Transverse colon (tissue), 4 donors: ENCODE measurements at places on chromosomes 5 and 9.

DNA sequence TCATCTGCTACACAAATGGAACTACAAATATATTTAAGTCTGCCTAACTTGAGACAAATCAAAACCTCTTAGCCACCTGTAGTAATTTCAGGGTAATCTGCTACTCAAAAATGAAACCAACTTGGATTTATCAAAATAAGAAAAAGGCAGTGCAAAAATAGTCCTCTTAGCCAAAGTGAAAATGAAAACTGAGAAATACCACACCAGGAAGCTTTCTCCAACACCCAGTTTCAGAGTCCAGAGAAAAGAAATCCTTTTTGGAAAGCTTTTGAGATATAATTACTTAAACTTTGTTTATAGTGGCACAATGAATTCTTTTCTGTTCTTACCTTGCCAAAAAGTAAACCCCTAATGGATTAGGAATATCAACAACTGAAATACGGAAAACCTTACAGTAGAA is 990.4 kb downstream of the EFNA5 start:
- no peak for DNase-seq

DNA sequence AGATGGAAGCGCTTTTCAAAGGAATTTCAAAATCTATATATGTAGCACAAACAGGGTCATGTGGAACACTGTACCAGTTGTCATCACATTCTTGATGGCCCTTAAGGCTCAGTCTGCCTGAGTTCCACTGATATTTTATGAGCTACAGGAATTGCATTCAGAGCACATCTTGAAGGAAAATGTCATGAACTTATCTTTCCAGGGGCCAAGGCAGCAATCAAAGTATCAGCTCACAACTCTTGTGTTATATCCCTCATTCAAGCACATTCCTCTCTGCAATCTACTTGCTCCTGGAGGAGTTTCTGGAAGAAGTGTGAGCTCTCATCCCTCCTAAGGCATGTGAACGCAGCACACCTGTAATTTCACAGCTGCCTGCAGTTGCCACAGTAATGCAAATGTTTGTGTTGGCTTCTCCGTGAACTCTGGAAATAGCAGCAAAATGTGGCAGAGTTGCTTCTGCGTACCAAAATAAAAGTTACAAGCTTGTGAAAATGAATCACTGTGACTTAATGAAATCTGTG is 89.7 kb upstream of the EQTN start:
- no peak for DNase-seq

DNA sequence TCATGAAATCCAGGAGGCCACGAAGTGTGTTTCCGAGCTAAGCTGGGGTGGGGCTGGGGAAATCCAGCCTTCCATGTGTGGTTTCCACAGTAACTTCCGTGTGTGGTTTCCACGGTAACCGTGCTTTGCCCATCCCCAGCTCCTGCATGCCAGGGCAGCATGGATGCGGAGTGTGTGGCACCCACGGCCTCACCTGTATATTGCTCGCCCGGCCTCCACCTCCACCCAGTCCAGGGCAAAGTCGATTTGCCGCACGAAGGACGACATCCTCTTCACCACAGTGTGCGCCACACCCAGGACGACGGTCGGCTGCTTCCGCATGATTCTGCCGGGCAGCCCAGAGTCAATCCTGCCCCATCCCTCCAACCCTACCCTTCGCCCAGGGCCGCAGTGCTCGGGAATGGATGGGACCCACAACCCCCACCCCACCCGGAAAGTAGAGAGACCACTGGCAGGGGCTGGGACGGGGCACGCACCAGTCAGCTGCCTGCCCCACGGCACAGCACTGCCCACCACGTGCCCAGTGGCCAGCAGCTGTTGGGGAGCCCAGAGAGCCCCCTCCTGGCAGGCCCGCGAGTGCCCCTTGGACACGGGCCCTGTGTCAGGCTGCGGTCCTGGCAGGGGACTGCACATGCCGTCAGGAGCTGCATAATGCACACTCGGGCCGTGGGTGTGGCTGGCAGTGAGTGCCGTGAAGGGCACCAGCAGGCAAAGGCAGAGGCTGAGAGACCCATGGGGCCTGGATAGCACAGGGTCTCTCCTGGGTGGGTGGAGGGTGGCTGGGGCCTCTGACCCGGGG is 39.0 kb upstream of the NSMF start:
- no peak for DNase-seq

GRCh38 chr5:180596668-180597231 is 5.5 kb upstream of the SCGB3A1 start:
- DNase-seq = no peak

DNA sequence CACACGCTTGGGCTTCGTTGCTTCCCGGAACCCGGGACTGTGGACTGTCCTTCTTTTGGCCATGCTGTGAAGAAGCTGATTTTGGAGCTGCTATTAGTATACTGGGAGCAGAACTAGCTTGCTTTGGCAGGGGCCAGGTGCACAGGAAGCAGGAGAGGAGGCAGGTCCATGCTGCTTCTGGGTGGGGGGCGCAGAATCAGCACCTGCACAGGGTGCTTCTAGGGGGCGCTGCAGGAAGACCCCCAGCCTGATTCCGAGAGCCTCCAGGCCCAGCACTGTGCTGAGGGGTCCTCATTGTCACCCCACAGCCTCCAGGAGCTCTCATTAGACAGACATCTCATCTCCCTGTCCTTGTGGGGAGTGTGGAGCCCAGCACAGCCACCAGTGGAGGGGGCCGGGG is 252.6 kb upstream of the IRX4 start:
- no peak for DNase-seq

DNA sequence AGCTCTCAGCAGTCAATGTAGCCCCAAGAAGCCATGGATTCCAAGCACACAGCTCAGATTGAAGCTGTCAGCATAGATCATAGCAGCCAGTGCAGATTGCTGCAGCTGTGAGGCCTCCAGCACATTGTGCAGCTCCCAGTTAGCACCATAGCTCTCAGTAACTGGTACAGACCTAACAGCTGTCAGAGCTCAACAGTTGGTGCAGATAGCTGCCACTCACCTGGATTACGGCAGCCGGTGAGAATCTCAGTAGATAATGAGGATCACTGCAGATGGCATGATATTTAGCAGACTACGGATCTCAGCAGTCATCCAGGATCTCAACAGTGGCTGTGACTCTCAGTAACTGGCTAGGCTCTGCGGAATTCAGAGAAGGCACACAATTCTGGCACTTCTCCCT is 500.4 kb downstream of the TUSC1 start:
- no peak for DNase-seq

DNA sequence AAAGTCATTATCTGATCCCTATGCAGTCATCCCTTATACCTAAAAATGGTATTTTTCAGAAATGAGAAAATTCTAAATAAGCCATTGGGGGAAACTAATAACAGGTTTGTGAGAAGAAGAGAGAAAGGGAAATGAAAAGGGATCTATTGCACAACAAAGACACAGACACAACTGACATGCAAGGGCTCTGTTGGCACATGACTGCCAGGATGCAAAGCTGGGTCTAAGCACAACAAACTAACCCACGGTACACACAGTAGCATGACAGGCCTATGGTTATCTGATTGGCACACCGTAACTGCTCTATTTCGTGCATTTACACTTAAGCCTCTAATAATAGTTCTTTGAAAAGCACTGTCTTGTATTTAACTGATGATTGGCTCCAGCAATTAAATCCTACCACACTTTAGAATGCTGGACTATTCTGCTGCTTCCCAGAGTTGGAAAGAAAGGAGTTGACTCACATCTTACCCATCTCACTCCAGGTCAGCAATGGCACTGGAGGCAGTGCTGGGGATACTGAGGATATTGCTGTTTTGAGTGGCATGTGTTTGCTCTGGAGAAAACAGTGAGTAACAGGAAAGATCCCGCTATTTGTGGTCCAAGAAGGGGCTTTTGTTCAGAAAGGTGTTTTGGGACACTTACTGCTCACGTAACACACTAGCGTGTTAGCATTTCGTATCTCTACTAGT is 328.3 kb downstream of the GLIS3 start:
- no peak for DNase-seq

GRCh38 chr5:126007841-126008240 is 415.4 kb upstream of the GRAMD2B start:
- DNase-seq = no peak

- no peak for DNase-seq
Measured at GRCh38 chr9:130467316-130467715, 22.6 kb downstream of the ASS1 start.

DNA sequence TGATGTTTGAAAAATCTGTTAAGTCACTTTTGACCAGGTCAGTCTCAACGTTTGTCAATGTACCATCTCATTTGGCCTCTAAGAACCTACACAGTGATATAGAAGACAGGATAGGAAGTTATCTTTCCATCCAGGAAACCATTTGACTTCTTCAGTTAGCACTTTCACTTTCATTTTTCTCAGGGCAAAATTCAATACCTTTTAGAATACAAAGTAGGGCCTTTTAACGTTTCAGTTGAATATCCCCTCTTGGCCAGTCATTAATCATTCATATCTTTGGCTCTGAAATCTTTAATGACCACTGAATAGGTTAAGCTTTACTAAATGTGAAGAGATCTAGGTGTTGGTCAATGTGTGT is 101.1 kb upstream of the GNAQ start:
- no peak for DNase-seq

- no peak for DNase-seq
Measured at GRCh38 chr9:28502189-28502588, 928.9 kb upstream of the C9orf72 start.

GRCh38 chr5:174259696-174260420 is 214.4 kb downstream of the NSG2 start:
- no peak for DNase-seq

DNA sequence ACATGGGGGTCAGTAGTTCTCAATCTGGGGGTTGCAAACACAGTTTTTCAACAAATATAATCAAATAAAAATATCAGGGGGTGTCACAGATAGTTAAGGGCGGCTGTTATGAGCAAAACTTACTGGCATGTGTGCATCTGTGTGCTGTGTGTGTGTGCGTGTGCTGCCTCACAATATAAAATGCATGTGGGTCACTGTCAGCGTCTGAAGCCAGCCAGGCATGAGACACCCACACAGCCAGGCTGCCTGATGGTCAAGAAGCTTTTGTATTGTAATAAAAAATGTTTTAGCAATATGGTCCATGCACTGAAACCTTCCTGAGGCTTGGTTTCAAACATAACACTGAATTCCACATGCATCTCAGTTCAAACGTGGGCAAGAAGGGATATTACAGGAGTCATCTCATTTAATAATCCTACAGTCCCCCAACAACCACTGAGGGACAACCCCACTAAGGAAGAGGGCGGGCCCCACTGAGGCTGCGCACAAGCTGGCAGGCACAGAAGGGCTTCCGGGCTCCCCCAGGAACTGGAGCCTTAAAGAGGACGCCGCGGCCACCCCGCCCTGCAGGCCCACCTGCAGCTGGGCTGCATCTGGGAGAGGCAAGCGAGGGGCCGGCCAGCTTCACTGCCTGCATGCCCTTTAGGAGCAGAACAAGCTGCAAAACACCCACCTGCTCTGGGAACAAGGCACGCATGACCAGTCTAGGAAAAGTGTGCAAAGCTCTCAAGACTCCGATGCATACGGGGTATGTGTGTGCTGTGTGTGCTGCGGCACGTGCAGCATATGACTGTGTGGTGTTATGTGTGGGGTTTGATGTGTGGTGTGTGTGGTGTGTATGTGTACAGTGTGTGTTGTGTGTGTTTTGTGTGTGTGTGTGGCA is 14.1 kb downstream of the SEMA4D start:
- peak; percentile 66 for DNase-seq

DNA sequence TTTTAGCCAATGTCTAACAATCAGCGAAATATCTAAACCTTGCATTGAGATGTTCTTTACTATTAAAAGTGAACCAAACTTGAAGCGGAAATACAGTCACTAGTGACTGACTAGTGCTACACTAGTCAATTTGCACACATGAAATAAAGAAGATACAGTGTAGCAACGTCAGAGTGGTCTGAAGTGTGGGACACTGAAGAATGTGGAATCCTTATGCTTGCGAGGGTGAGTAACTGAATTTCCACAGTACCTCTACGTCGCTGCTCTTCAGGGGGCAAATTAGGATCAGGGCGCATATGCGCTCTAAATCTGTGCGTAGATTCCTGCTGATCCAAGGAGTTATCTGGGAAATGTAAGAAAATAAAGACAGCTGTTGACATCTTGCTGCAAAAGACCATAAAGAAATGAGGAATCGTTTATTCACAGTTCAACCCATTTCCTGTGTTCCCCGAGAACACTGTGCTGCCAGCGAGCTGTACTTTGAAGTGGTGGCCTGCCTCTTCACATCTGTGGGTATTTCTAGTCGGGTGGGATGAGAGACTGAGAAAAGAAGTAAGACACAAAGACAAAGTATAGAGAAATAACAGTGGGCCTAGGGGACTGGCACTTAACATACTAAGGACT is 39.8 kb upstream of the FLT4 start:
- no peak for DNase-seq

DNA sequence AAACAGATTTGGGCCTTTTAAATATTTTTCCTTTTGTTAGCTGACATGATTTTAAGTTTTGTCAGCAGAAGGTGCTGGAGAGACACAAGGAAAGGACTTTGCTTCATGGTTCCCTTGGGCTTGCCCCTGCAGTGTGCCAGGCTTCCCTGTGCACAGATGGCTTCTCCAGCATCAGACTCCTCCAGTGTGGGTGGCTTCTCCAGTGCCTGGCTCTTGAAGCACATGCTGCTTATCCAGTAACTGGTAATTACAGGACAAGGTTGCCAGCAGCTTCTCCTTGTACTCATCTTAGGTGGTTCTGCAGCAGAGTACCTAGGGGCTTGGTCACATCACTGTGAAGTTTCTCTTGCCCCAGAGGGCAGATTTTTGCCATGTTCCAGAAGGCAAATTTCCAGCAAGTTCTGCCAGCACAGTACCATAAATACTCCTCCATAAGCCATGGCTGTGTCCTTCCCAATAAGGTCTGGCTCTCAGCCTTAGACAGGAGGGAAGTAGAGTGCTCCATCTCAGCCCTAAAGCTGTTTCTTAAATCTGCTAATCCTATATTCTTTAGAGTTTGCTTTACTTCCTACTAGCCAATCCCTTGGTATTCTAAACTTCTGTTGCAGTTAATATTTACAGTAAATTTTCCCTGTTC is 62.4 kb downstream of the PJA2 start:
- no peak for DNase-seq

GRCh38 chr9:127878652-127879390 is 1.3 kb upstream of the AK1 start:
- no peak for DNase-seq

GRCh38 chr5:24720743-24721142 is 76.0 kb upstream of the CDH10 start:
- DNase-seq = no peak

DNA sequence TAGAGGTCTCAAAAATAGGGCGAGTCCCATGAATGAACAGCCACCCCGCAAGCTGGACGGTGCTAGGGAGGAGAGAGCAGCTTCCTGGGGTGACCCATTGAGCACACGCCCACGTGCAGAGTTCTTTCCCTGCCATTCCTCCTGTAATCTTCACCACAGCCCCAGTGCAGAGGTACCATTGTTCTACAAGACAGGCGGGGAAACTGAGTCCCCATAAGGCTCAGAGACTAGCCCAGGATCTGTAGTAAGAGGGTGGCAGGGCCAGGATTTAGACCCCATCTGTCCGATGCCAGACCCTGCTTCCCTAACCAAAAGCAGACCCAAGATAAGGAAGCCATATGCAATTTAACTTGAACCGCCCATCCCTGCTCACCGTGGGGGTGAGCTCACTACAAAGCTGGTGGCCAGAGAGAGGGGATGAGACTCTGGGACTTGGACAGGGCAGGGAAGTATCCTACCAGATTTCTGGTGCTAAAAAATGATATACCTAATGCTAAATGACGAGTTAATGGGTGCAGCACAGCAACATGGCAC is 36.7 kb upstream of the ORM1 start:
- DNase-seq = no peak

GRCh38 chr5:66542711-66543110 is 53.5 kb upstream of the MAST4 start:
- DNase-seq = no peak
